ENCODE measurements at places on chromosomes 7 and 10.

DNA sequence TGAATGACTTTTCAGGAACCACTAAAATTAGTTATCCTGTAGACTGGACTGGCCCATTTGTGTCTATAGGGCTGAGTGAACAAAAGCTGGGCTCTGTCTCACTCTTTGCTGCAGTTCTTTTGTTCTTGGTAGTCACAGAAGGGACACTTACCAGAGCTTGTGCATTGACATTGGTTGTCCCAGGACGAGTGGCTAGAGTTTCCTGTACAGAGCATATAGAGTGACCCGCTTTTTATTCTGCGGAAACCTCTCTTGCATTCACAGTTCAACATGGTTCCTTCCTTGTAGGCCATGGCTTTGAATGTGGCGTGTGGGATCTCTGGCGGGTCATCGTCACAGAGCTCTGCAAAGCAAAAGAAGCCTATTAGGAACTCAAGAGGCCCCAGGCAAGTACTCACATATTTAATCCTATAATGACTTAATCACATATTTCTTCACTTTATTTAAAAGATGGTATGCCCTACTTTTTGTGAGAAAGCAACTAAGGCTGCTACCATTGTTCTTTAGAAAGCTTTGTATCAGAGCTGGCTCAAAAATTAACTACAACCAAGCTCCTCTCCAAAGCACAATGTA is 36.4 kb downstream of the IL2RA start:
- DNase-seq = no peak

GRCh38 chr10:11170574-11170973 is 152.9 kb downstream of the CELF2 start:
- DNase-seq = no peak

GRCh38 chr7:25840209-25840792 is 311.7 kb upstream of the NFE2L3 start:
- no peak for DNase-seq

DNA sequence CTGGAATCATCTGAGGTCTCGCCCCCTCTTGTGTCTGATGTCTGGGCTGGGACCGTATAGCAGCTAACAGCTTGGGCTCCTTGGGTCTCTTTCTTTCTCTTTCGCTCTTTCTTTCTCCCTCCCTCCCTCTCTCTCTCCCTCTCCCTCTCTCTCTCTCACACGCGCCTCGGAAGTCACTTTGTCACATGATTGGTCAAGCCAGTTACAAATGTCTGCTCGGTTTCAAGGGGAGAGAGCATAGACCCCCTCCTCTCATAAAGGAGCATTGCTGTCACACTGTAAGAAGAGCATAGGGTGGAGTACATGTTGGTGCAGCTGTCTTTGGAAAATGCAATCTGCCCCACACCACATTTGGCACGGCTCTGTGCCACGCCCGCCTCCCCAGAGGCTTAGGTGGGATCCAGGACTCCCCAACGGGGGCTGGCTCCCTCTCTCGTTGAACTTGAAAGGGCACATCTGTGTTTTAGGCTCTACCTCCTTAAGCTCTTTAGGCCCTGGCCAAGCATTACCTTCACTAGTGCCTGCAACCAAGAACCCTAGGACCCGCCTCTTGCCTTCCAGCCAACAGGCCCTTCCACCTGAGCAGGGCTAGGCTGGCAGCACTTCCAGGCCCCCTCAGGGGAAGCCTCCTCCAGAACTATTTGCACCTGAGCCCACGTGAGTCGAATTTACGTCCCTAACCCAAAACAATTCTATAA is 61.9 kb upstream of the CACUL1 start:
- no peak for DNase-seq

- no peak for DNase-seq
These were observed 54.4 kb downstream of the ADCYAP1R1 start for GRCh38 chr7:31106303-31107105.

DNA sequence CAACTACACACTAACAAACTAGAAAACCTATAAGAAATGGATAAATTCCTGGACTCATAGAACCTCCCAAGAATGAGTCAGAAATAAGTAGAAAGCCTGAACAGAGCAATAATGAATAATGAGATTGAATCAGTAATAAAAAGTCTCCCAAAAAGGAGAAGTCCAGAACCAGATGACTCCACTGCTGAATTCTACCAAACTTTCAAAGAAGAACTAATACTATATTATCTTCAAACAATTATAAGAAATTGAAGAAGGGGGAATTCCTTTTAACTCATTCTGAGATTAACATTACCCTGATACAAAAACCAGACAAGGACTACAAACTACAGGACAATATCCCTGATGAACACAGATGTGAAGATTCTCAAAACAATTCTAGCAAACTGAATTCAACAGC is 47.8 kb upstream of the CDK6 start:
- DNase-seq = no peak

DNA sequence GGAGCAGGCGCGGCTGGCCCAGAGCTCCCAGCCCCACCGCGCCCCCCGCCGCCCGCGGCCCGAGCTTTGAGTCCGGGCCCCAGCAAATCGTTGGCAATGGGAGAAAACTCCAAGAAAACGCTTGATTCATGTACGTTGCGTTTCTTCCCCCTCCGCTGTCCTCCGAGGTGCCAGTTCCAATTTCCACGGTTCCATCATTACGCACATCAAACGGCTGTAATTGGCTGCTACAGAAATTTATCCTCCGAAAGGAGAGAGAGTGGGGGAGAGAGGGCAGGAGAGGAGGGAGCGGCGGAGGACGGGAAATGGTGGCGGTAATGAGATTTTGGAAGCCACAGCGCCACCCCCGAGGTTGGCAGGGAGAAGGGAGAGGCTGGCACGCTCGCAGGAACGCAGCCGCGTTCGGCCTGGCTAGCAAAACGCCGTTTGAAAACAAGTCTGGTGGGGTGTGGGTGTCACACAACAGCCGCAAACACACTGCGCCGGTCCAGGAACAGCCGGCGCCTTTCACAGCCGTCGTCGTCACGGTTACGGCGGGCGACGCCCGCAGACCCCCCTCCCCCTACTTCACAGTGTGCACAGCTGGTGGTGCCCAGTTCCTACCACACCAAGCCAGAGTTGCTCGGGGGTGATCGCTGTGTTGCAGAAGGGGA is 57.5 kb downstream of the UNCX start:
- no peak for DNase-seq

GRCh38 chr10:107487284-107487683 is 322.8 kb upstream of the SORCS1 start:
- no peak for DNase-seq
